Temporal lobe (tissue), 4 donors: ENCODE measurements at places on chromosomes 5 and 9. TPM values are rescaled to one million over a fixed set of nuclear protein-coding genes. Genes with fewer than 3 reads are reported as not detected.

The C9orf153 gene
- total RNA-seq, result 0.25 TPM

The DMRT3 gene
- not detected for total RNA-seq

The OBP2B gene
- total RNA-seq, result not detected

The SLC31A2 gene
- 3.7 TPM for total RNA-seq

The GABRA1 gene
- 19.4 TPM for total RNA-seq

The FABP6 gene
- 2.2 TPM for total RNA-seq

The GMCL2 gene
- not detected for total RNA-seq
